ENCODE measurements at places on chromosomes 11 and 22. TPM values are rescaled to one million over a fixed set of nuclear protein-coding genes. Genes with fewer than 3 reads are reported as not detected.

GRCh38 chr11:834371-835316 lies 1.9 kb downstream of the CD151 start:
- DNase-seq = peak; percentile 85

DNA sequence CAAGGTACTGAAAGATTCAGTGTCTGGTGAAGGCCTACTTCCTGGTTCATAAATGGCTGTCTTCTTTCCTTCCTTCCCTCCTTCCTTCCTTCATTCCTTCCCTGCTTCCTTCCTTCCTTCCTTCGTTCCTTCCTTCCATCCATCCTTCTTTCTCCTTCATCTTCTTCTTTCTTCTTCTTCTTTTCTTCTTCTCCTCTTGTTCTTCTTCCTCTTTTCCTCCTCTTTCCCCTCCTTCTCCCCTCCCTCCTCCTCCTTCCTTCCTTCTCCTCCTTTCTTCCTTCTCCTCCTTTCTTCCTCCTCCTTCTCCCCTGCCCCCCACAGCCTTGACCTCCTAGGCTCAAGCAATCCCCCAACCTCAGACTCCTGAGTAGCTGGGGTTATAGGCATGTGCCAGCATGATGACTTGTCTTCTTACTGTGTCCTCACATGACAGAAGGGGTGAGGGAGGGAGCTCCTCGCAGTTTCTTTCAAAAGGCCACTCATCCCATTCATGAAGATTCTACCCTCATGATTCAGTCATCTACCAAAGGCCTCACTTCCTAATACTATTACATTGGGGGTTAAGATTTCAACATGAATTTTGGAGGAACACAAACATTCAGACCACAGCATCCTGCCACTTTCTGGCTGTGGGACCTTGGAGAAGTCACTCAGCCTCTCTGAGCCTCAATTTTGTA lies 22.6 kb upstream of the CCDC134 start:
- no peak for DNase-seq

MFNG gene
- total RNA-seq = 11.3 TPM

GRCh38 chr11:107427569-107428180 lies 29.9 kb downstream of the CWF19L2 start:
- DNase-seq = no peak

DNA sequence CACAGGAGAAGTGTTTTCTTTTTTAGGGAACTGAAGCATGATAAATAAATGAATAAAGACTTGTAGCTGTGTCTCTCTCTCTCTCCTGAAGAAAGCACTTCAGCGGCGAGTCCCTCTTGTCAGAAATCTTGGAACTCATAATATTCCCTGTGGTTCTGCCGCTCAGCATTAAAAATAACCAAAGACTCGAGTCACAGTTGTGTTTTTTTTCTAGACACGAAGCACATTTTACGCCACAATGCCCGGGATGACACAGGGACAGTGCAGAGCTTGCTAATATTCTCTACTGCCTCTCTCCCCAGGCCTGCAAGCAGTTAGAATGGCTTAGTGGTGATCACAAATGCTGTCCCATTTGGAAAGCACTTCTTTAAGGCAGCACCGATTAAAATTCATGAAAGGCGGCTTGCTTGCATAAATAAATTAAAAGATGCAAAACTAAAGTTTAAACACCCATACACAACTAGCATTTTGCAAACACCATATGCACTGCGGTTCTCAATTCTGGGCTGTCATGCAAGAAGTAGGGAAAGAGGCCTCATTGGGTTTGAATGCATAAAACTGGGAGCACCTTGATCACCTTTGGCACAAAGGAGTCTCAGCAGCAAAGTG lies 597.4 kb downstream of the SOX6 start:
- DNase-seq = no peak

DNA sequence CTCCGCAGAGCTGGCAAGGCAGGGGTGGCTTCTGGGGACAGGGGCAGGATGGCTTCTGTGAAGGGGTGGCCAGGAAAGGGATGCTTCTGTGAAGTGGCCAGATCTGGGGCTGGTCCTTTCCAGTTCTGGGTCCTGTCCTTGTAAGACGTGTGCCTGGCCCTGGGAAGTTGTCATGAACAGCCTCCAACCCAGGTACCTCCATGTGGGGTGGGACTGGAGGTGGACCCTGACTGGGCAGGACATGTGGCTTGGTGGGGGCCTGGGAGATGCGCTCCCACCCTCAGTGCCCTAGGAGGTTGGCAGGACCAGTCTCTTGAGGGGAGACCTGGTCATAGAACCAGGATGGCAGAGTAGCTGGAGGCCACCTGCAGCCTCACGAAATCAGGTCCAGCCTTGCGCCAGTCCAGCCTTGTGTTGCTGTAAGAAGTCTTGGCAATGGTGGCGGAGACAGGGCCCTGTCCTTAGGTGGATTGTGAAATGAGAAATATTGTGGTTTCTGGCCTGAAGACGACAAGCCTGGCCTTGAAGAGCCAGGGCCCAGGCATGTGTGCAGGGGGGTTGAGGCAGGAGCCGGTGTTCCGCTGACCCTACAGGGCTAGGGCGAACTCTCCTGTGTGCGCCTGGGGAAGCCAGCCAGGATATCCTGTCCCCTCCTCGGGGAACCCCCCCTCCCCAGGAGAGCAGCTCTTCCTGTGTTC lies 2.6 kb downstream of the KCNQ1 start:
- peak; percentile 58 for DNase-seq

DNA sequence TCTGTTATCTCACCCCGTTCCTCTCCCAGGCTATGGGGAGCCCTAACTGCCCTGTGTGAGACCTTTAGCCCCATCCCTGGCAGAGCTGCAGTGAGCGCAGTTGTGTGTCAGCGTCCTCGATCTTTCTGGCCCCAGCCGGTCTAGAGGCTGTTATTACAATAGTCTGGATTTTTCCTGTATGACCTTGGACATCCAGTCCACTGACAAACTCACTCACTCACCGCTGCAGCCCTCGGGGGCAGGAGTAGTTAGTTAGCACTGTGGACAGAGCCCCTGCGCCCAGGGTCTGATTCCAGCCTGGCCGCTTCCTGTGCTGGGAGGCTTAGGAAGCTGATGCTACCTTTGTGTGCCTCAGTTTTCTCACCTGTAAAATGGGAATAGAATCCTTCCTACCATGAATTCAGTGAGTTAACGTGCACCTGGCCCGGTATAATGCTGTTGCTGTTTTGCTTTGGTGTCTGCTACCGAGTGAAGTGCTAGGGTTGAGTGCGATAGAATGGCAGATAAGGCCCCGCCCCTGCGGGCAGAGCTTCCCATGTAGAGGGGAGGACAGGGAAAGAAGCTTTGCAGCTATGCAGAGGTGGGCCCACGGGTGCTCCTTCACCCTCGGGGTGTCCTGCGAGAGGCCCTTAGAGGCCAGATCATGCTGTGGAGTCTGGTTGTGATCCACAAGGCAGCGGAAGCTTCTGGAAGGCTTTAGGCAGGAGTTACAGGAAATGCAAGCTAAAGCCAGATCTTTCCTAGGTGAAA lies 3.0 kb downstream of the LRP5 start:
- DNase-seq = peak; percentile 70

- no peak for DNase-seq
Observed at GRCh38 chr11:61635304-61635703, 44.9 kb upstream of the DAGLA start.

DNA sequence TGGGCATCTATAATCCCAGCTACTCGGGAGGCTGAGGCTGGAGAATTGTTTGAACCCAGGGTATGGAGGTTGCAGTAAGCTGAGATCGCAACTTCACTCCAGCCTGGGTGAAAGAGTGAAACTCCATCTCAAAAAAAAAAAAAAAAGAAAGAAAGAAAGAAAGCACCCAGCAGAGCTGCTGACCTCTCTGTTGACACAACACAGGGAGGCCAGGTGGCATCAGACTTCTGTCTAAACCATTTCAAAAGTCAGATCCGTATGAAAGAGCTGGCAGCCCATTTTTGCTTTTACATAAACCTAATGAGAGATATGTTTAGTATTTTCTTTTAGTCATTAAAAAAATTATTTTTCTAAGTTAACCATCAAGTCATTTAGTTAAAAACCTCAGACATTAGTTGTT lies 64.4 kb upstream of the RRM1 start:
- DNase-seq = no peak

DNA sequence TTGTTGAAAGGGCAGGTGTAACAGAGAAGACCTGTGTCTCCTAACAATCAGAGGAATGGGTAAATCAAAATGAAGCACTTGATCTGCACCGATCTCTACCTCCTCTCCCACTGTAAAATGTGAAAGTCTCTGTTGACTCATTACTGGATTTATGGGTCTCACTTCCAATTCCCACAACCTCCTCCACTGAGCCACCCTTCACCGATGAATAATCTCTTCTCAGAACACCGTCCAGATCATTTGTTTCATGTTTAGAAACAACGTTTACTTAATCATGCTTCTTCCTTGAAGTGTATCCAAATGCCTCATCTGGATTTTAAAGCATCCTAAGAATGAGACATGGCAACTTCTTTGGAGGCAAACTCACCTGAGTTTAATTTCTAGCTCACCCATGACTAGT lies 643.6 kb downstream of the ETS1 start:
- DNase-seq = no peak

DNA sequence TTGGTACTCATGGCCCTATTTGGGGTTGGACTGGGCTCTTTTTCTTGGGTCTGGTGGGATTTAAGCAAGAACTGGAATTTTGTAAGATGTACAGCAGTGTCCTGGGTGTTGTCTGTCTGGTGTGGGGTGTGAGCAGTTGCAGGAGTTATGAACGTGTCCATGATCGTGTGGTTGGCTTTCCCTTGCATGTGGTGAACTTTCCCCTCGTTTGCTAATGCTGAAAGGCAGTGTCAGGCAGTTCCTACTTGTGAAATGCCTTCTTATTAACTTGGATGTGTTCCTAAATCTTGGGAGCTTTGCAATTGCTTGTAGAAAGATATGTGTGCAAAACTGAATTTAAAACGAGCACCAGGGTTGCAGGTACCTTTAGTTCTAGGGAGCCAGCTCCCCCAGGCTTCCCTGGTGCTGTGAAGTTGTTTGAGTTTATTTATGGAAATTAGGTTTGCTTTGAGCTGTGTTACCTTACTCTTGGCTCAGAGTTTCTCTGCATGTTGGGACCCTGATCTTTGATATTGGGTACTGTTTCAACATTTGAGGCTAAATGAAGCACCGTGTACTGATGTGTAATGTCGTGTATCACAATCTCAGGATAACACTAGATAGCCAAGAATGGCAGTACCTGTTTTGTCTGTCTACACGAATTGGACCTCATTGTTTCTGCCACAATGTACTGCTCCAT lies 35.8 kb upstream of the HSD17B12 start:
- no peak for DNase-seq

- no peak for DNase-seq
Observed at GRCh38 chr11:45651841-45652749, 13.3 kb downstream of the CHST1 start.

DNA sequence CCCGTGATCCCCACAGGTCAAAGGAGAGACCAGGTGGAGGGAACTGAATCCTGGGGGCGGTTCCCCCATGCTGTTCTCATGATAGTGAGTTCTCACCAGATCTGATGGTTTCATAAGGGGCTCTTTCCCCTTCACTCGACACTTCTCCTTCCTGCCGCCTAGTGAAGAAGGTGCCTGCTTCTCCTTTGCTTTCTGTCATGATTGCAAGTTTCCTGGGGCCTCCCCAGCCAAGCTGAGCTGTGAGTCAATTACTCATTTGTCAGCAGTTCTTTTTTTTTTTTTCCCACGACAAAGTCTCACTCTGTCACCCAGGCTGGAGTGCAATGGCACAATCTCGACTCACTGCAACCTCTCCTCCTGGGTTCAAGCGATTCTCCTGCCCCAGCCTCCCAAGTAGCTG lies 1530.4 kb downstream of the BRD1 start:
- no peak for DNase-seq

GRCh38 chr11:95404370-95404769 lies 173.4 kb upstream of the SESN3 start:
- DNase-seq = no peak

DNA sequence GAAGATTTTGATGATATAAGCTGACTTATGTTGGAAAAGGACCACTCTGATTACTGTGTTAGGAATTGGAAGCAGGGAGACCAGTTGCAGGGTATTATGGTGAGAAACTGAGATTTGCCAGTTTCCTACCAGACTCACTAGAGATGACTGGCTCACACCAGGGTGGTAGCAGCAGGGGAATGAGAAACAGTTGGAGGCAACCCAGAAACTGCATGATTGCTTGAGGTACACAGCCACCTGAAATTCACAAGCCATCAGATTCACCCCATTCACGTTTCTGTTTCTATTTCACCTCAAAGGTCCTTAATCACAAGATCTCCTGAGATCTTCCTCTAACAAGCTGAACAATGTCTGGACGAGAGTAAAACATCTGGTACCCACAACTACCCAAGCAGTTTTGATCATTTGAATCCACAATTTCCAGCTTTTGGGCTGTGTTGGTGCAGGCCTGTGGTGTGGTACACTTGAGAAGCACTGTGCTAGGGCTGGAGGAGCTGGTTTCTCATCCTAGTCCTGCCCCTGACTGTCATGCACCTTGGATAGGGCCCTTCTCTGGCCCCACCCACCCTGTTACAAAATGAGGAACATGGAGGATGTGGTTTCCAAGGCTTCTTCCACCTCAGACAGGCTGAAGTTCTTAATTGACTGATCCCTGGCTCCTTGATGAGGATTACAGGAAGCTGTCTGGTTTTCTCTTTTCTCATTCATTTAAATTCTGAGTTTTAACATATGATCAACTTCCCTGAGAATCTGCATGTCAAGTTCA lies 233.4 kb downstream of the INSC start:
- DNase-seq = no peak

GRCh38 chr11:15074206-15075161 lies 1.1 kb downstream of the CALCB start:
- peak; percentile 96 for DNase-seq

GAS2 gene
- total RNA-seq = 2.5 TPM

STK33 gene
- total RNA-seq = 15.1 TPM

All from mucosa of descending colon (tissue), 3 donors.